ENCODE measurements at places on chromosomes 2 and 18.

DNA sequence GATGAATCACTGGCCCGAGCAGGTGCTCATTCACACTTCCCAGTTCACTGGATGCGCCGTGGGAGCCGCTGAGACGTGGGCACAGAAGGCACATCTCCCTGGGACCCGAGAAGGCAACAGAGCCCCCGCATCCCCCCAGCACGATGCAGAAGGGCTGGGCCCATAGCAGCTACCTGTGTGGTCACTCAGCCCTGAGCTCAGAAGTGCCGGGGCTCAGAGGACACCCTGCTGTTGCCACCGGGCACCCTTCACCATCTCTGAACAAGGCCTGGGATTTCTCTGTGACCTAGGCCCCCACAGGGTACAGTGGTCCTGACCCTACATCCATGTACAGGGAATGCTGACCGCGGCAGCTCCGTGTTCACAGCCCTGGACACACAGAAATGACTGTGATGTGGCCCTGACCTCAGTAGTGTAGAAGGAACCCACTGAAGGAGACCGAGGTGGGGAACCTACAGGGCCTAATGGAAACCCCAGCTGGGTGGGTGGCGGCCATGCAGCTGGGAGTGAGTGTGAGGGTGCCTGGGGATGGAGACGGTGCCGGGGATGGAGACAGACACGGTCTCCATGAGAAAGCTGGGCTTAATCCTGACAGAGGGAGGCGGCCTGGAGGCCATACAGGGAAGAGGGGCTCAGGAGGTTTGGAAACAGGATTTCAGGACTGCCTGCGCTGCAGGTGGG, 111.9 kb upstream of the OTOS start:
- no peak for DNase-seq

- DNase-seq: no peak
These were observed 19.4 kb upstream of the DSC3 start for GRCh38 chr18:31061945-31062344.

DNA sequence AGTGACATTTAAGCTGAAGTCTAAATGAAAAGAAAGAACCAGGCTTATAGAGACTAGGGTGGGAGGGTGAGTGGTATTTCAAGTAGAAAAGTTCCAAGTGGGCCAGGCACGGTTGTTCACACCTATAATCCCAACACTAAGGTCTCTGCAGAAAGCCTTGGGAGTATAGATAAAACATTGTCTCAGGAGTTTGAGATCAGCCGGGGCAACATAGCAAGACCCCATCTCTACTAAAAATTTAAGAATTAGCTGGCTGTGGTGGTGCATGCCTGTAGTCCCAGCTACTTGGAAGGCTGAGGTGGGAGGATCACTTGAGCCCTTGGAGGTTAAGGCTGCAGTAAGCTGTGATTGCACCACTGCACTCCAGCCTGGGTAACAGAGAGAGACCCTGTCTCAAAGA, 143.4 kb upstream of the PKDCC start:
- DNase-seq: no peak

DNA sequence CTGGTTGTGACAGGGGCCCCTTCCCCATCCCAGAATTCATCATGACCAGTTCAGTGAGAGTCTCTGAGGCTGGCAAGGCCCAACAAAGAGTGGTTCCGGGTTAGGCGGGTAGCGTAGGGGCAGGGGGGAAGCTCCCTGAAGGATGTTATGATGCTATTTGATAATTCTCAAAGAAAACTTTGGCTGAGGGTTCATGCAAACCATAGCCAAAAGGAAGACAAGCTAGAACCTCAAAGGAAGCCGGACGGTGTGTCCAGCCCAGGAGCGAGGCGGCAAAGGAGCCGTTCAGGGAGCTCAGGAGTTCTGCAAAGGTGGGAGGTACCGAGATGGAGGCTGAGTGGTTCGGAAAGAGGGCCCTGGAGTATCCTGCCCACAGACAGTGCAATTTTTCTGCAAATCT, 226.8 kb upstream of the RAB6C start:
- no peak for DNase-seq

GRCh38 chr18:1050012-1050657, 145.5 kb downstream of the ADCYAP1 start:
- no peak for DNase-seq

GRCh38 chr2:85785027-85785822, 31.4 kb downstream of the ATOH8 start:
- DNase-seq: no peak

GRCh38 chr2:232658217-232658785, 24.9 kb downstream of the EFHD1 start:
- no peak for DNase-seq

DNA sequence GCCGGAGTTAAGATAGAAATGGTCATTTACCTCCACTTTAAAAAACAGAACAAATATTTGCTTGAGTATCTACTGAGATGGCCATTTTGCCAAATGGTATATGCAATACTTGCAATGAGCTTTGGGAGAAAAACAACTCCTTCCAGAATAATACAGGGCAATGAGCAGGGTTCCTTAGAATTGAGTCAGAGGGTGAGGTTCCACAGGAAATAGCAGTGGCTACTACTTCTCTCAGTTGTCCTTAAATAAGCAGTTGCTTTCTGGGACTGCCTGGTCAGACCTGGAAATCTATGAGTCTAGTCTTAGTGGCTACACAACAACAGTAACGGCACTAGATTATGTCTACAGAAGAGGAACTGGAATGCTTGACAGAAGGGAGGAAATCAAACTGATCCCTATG, 80.9 kb upstream of the CCDC85A start:
- no peak for DNase-seq

DNA sequence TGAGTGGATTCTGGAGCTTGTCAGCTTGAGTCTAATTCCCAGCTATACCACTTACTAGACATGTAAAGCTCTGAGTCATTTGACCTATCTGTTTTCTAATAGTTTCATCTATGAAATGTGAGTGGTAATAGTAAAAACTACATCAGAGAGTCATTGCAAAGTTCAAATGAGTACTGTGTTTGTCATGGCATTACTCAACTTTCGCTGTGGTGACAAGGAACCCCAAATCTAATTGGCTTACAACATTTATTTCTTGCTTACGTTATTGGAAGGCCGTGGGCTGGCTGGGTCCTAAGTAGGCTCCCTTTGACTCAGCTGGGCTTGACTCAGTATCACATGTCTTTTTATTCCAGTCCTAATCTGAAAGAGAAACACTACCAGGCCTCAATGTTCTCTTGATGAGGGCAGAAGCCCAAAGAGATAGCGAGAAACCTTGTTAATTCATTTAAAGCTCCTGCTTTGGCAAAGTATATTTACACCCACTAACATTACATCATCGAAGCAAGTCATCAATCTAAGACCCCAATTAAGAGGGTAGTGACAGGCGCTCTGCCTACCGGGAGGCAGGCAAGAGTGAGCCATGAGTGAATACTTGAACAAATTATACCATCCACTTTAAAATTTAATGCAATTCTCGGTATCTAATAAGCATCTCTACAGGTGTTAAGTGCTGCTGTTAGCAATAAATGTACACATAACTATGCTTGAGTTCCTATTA, 431.8 kb upstream of the SPHKAP start:
- DNase-seq: no peak

DNA sequence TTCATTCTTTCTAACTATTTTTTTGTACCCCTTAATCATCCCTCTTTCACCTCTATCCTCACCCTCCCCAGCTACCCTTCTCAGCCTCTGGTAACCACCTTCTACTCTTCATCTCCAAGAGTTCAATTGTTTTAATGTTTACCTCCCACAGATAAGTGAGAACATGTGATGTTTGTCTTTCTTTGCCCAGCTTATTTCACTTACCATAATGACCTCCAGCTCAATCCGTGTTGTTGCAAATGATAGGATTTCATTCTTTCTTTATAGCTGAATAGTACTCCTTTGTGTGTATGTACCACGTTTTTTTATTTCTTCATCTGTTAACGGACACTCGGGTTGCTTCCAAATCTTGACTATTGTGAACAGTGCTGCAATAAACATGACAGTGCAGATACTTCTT, 22.1 kb upstream of the TMEM37 start:
- no peak for DNase-seq

DNA sequence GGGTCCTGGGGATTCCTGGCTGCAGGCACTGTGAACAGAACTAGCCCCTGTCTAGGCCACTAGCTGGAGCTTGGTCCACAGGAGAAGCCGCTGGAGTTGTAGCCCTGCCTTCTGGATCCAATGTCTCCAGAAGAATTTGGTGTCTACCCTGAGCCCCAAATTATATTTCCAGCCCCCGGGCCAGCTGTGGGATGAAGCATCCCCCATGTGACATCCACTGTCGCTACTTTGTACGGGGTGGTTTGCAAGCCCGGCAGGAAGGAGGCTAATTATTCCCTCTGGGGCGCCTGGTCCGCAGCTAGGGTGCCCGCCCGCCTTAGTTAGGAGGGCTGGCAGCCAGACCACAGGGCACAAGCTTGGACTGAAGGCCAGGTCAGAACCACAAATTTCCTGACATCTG, 106.5 kb downstream of the SMAD7 start:
- no peak for DNase-seq

GRCh38 chr18:13463526-13464210, 245.1 kb downstream of the LDLRAD4 start:
- DNase-seq: no peak

DNA sequence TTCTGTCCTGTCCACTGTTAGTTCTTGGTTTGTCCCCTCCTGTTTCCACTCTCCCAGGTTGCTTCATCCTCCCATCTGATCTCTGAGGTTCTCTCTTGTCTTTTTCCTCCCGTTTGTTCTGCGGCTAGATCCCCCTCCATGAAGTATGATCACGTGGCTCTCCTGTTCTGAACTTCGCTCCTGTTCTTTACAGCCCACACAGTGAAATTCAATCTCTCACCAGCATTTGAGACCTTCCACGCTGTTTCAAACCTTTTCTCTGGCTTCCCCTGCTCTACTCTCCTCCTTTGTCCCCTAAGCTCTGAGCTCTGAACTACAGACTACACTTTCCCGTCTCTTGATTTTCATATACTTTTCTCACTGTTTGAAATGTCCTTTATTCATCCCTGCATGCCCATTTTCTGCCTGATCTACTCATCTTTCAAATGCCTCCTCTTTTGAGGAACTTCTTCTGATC, 83.5 kb downstream of the OSBPL6 start:
- no peak for DNase-seq

DNA sequence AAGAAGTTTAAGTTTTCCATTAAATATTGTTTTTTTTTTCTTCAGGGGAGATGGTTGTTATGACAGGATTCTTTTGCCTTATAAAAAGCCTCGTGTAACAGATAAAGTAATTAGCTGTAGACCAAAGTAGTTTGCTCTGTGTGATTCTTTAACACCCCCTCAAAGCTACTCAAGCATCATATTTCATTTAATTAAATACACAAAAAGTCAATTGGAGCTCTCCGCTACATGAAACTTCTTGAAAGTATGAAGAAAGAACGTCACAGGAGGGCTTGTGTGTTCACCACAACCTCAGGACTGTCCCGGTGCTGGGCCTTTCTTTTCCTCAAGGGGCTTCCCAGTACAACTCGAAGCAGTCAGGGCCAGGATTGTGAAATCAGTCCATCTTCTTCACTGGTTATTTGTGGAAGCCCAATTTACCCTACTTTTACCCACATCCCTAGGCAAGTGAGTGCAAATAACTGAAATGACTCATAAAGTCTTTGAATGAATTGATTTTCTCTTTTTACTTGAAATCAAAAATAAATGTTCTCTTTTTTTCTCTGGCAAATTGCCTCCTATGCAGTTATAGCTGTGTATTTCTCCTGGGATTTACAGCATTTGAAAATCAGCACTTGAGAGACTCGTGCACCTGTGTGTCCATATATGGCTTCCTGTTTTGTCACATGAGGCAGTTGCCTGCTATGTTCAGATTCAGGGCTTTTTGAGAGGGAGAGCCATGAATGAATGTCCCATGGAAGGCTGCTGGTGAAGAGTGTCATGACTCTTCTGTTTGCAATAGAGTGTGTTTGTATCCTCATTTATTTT, 48.6 kb downstream of the LINC00305 start:
- DNase-seq: no peak

- no peak for DNase-seq
These were observed 7.1 kb downstream of the CYP26B1 start for GRCh38 chr2:72140621-72140960.

DNA sequence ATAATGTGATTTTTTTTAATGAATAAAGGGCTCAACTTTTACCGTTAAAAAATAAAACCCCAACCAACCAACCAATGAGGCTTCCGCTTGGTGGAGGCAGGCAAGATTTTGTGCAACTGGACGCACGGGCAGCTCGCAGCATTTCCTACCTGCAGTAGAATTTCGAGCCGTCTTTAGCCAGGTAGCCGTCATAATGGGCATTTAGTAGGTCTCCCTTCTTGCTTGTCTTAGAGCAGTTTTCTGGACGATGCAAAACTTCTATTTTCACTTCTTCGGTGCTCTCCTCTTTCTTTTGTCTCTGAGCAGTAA, 316 bp downstream of the FKBP7 start:
- DNase-seq: no peak

- DNase-seq: no peak
These were observed 166.7 kb upstream of the SLC39A10 start for GRCh38 chr2:195490319-195490718.

DNA sequence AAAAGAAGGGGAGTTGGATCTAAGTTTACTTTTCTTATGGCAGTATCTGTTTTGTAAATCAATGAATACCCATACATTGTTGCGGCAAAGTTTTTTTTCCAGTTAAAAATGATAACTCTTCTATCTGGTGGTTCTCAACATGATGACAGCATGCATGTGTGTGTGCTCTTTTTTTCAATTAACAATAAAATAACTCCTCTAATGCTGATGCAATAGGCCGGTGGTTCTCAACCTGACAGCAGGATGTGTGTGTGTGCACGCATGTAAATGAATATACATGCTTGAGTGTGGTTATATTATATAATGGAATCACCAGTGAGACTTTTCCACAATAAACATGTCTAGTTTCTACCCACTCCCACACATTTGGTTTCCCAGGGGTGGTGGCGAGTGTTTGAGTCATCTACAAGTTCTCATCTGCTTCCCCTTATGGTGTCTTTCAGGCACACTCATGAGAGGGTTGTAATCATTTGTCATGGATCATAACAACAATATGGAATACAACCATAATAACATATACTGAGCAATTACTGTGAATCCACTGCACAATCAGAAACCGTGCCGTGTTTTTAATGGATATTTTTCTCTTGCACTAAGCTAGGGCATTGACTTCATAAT, 31.2 kb downstream of the PARD3B start:
- DNase-seq: no peak

DNA sequence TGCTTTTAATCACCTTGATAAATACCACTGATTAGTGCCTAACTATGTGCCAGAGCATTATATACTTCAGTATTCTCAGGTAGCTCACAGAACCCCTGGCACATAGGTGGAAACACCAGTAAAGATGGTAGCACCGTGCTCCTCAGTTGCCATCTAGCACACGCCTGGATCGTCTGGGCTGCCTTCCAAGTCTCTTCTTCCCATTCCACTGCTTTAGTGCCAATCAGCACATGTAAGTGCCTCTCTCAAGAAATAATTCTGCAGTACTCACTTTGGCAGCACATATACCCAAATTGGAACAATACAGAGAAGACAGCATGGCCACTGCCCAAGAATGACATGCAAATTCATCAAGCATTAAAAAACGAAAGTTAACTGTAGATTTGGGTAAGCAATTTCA, 13.0 kb downstream of the POLR2D start:
- DNase-seq: no peak

DNA sequence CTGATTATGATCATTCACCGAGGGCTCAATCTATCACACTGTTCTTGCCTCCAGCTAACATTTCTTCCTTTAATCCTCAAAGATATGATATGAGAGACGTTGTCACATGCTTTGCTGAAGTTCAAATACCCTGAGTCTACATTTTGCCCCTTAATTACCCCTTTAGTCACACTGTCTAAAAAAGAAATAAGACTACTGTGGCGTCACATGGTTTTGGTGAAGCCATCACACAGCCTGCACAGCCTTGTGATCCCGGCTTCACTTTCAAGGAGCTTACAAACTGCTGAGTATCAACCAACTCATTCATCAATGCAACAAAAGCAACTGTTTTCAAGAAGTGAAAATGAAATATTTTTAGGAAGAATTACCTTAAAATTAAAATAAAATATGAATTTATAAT, 31.9 kb upstream of the SOCS6 start:
- no peak for DNase-seq
